ENCODE measurements at places on chromosomes 7 and 10. TPM values are rescaled to one million over a fixed set of nuclear protein-coding genes. Genes with fewer than 3 reads are reported as not detected.

DNA sequence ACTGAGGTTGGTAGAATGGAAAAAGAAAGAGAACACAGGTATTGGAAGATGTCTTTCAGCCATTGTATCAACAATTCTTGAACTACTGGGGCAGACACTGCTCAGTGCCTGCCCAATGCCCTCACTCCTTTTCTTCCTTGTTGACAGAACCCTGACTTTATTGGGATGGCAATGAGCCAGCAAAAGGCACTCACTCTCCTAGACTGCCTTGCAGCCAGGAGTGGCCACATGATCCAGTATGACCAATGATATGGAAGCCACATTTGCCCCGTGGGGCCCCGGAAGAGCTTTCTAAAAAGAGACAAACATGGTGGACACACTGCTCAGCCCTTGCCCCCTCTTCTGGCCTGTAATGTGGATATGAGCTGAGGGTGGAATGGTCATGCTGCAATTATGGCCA is 88.6 kb upstream of the ZNF716 start:
- no peak for DNase-seq

GRCh38 chr10:131848741-131849590 is 51.8 kb upstream of the PPP2R2D start:
- no peak for DNase-seq

- no peak for DNase-seq
Observed at GRCh38 chr10:117635826-117636225, 93.3 kb downstream of the EMX2 start.

RSPH10B2 gene
- total RNA-seq, result 0.09 TPM

- no peak for DNase-seq
Observed at GRCh38 chr7:157514306-157514705, 177.5 kb downstream of the DNAJB6 start.

DNA sequence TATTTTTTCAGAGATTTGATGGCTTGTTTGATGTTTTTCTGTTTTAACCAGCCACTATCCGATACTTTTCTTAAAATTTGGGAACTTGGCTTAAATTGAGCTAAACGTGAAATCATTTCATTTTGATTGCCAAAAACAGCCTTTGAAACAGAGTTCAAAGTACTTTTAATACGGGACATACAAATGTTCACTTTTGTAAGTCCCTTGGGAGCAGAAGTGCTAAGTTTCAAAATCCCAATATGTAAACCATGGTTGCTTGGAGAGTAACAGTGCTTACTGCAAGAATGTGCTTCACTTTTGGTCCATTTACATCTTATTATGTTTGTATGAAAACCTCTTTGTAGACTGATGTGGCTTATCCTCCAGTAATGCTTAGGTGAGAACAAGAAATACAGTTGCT is 10.9 kb downstream of the PNPLA8 start:
- no peak for DNase-seq

DNA sequence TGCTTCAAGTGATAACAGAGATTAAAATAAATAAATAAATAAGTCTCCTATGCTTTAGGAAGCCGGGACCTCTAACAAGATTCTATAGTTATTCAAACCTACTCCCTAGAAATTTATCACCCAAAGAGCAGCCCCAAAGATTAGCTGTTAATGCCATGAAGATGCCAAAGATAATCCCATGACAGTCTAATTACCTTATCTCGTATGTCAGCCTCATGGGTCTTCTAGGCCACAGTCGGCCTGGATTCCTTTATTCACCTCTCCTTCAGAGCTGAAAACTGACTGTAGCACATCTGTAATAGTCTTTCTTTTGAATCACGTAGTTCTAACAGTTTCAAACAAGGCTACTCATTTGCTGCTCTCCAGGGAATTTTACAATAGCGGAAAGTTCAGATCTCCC is 24.2 kb downstream of the COL1A2 start:
- no peak for DNase-seq

MACROH2A2 gene
- 3.4 TPM for total RNA-seq

PIK3CG gene
- 25.3 TPM for total RNA-seq

POP7 gene
- 83.3 TPM for total RNA-seq

DNA sequence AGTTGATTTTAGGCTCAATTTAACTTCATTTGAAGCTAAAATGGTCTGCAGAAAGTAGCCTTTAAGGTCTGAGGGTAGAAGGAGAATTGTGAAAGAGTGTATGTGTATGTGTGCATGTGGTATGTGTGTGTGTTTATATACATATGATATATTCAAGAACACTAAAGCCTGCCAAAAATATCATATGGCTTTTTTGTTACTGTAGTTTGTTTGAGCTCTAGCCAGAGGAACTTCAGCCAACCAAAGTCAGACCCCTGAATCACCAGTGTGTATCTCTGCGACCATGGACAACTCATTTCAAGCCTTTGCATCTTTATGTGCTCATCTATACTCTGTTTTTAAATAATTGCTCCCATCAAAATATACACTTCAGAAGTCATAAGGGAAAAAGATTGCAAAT is 58.4 kb upstream of the HDAC9 start:
- DNase-seq, result no peak

GRCh38 chr7:110001254-110001938 is 1089.5 kb upstream of the LRRN3 start:
- no peak for DNase-seq

CTAGE8 gene
- total RNA-seq, result 0.77 TPM

FANK1 gene
- total RNA-seq, result 0.66 TPM

EPO gene
- not detected for total RNA-seq

- no peak for DNase-seq
Observed at GRCh38 chr7:3066506-3066905, 22.8 kb upstream of the CARD11 start.

SFTPA1 gene
- not detected for total RNA-seq

GRCh38 chr7:36228039-36228438 is 75.0 kb downstream of the EEPD1 start:
- no peak for DNase-seq

DNA sequence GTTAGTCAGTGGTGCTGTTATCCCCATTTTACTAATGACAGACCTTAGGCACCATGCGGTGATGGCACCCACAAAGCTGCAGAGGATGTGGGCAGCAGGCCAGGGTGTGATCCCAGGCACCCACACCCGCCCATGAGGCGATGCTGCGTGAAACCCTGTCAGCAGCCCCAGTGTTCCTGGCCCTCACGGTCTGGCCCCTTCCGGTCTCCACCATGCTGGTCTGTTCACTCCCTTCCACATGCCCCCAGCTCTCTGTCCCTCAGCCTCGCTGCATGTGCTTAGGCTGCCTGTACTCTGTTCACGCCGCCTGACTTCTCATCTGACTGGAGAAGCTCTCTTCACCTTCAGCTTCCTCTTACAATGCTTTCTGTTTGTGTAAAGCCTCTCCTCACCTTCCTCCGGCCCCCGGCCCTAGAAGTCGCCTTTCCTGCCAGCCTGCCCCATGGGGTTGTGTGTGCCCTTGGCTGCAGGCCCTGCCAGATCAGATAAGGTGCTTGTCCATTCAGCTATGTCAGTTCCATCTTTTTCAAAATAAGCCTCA is 17.6 kb upstream of the ORAI2 start:
- DNase-seq, result peak; percentile 55

TEX36 gene
- total RNA-seq, result not detected

DNA sequence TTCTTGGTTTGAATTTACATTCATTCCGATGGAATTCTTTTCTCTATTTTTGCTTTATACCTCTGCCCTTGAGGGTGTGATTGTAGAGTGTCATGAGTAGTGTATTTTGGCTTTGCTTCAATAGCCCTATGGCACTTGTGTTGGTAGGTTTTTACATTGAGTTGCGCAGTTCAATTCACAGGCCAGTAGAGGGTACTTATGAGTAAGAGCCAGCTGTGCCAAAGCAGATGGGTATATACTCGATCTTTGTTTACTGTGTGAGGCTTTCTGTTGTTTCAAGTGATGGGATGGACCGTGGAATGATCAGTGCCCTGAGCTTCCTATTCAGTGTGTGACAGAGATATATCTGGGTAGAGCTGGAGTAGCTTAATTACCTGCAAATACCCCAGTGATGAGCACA is 4.3 kb upstream of the AKR1C3 start:
- no peak for DNase-seq

GRCh38 chr10:80523773-80524172 is 13.9 kb upstream of the SH2D4B start:
- DNase-seq, result no peak

- DNase-seq, result no peak
Observed at GRCh38 chr10:109996225-109996624, 11.6 kb upstream of the ADD3 start.

GRCh38 chr10:33376976-33377657 is 42.6 kb upstream of the NRP1 start:
- no peak for DNase-seq

PLAC9 gene
- total RNA-seq, result not detected

GRCh38 chr10:3172081-3172445 is 519 bp downstream of the PITRM1 start:
- DNase-seq, result no peak

SPAM1 gene
- total RNA-seq, result not detected

DNA sequence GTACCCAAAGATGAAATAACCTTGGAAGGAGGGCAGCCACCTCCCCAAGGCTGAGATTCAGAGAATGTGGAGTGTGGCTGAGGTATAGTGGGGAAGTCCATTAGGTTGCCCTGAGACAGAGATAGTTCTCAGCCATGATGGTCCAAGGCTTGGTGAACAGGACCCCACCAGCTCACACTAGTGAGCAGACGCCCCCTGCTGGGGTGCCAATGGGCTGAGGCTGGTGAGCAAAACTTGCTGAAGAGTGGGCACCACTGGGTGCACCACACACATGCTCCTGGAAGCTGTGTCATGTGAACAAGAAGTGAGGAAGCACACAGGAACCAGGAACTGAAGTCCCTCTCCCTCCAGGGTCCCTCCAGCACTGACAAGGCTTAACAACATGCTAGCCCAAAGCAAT is 8.9 kb downstream of the FBXL13 start:
- DNase-seq, result peak; percentile 21

- peak; percentile 69 for DNase-seq
Observed at GRCh38 chr7:151168003-151168786, 701 bp upstream of the GBX1 start.

DNA sequence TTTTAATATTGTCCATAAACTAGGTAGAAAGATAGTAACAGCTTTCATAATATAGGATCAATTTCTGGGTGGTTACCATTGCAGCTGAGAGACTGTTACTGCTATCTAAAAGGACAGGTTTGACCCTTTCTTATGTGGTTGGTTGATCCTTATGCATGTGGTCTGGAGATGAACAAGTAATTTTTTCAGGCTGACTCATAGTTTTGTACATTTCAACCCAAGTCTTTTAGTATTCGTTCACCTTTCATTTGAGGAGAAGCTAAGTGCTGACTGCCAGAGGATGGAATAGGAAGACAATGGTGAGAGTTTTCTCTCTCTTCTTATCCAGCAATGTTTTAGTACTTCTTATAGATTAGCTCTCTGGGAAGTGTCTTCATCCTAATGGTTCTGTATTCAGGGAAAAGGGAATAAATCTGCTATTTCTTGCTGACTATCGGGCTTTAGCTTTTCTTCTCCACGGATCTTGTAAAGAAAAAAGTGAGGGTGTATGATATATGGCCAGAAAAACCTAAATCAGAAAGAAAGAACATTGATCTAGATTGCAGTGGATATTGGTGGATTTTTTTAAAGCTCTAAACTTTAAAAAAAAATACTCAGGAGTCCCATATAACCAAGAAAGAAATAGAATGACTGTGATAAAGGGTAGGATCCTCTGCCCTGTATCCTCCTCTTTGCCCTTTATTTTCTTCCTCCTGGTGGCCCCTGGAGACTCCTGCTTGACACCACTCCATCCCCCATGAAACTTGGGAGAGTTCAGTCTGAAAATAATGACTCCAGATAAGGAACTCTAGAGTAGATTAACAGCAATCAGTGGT is 88.0 kb downstream of the CPED1 start:
- no peak for DNase-seq
